ENCODE measurements at places on chromosomes 12 and 14.

- no peak for DNase-seq
Observed at GRCh38 chr12:76143343-76144244, 59.1 kb upstream of the NAP1L1 start.

DNA sequence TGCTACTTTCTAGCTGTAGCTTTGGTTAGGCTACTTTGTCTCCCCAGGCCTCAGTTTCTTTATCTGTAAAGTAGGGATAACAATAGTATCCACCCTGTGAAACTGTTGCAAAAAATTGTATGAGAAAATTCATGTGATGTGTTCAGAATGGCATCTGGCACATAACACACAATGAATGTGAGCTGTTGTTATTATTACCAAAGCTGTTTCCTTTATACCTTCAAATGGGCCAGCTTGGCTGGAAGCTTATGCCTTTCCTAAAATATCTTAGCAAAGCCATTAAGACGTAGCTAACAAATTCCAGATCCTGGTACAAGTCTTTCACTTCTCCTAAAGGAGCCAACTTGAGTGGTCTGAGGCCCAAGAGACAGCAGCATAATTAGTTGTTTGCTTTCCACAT lies 25.2 kb upstream of the MANSC4 start:
- no peak for DNase-seq

- DNase-seq, result no peak
Observed at GRCh38 chr12:30968211-30968610, 41.7 kb downstream of the TSPAN11 start.

DNA sequence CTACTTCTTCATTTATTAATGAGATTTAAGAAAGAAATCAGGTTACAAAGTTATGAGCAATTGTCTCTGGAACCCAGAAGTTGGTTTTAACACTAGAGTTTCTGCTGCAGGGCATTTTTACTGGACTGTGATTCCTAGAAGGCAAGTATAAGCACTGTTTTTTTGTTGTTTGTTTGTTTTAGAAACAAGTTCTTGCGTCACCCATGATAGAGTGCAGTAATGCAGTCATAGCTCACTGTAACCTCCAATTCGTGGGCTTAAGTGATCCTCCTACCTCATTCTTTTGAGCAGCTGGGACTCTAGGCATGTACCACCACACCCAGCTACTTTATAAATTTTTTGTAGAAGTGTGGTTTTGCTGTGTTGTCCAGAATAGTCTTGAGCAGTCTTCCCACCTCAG lies 25.6 kb downstream of the RAP1B start:
- no peak for DNase-seq

- no peak for DNase-seq
Observed at GRCh38 chr14:52349731-52350130, 35.6 kb downstream of the PTGER2 start.

All from Caco-2 (cell line).